ENCODE measurements at places on chromosomes 13 and 19.

DNA sequence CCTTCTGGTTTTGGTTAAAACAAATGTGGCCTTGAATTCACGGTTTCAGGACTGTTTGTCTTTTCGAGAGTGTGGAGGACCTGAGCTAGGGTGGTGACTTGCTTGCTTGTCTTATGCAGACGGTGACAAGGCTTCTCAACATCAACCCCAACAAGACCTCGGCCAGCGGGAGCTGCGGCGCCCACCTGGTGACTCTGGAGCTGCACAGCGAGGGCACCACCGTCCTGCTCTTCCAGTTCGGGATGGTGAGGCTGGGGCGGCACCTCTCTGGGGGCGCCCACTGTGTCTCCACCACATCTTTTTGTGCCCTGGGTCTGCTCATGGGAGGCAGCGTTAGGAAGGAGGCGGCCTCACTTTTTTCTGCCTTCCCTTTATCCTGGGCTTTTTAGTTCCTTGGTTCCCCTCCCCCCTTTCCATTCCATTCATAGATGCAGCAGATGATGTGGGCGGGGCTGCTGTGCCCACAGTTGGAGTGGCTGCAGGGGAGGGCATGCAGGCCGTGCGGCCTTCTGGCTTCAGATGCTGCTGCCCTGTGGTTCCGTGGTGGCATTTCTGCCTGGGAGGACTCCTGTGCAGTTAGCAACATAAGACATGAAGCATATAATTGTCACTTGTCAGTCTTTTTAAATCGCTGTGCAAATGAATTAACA lies 23.3 kb downstream of the LAMP1 start:
- no peak for DNase-seq

DNA sequence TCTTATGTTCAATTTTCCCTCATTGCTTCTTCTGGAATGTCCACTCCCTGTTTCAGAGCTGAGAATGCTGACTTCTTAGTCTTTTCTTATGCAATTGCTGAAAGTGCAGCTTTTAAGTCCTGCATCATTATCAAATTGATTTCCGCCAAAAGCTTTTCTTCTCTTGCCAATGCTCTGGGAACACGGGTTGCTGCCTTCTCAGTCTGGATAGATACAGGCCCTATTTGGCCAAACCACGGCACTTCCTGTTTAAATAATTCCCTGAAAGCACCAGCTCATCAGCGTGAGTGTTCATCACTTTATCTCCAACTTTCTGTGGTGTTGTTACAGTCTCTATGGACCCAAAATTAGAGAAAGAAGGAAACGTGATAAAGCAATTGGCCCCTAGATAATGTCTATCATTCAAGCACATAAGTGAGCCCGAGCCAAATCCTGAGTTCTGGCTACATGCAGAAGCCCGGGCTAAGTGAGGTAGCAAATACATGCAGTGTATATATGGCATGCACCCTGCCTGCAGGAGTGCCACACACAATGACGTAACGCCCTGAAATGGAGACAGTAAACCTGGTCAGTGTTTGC lies 85.7 kb downstream of the CYSLTR2 start:
- DNase-seq = no peak

GRCh38 chr19:3098515-3099346 lies 4.6 kb downstream of the GNA11 start:
- DNase-seq = no peak

GRCh38 chr19:50736338-50736737 lies 13.2 kb downstream of the CLEC11A start:
- no peak for DNase-seq

- DNase-seq = no peak
Observed at GRCh38 chr13:77386880-77387606, 60.1 kb upstream of the MYCBP2 start.

DNA sequence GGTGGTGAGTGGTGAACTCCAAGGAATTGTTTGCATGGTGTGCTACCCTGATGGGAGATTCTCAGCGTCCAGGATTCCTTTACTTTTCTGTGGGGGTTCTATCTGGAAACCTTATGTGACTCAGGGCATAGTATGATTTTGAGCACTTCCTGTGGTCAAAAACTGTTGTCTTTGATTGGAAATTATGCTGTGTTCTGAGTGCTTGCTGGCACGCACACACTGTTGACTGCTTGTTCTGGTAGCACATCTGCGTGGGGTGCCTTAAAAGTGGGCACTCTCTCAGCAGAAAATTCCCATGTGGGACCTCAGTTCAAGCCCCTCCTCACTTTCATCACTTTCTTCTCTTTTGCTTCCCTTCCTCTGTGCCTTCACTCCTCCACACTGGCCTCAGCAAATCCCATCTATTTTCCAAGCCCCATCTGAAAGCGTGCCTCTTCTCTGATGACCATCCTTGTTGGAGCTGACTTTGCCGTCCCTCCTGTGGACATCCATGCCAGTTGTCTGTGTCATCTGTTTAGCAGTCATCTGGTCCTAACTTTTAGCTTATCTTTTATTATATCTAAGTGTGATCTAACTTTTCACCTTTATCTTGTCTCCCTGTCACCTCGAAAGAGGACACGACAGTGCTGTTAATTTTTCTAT lies 56.4 kb upstream of the NPAS1 start:
- no peak for DNase-seq

DNA sequence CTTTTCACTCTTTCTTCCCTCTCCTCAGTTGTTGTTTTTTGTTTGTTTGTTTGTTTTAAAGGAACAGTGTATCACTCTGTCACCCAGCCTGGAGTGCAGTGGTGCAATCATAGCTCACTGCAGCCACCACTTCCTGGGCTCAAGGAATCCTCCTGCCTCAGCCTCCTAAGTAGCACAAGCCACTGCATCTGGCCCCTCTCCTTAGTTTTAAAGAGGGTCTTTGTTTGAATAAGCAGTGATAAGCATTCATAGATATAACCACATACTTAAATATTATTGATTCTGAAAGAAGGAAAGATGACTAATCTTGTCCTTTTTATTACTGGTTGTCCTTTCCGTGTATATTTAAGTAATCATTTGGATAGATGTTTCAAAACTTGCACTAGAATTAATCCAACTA lies 26.7 kb downstream of the ERCC5 start:
- DNase-seq = no peak

- peak; percentile 96 for DNase-seq
Observed at GRCh38 chr19:6424939-6425731, 524 bp upstream of the KHSRP start.

- no peak for DNase-seq
Observed at GRCh38 chr19:11781295-11782057, 14.7 kb downstream of the ZNF441 start.

DNA sequence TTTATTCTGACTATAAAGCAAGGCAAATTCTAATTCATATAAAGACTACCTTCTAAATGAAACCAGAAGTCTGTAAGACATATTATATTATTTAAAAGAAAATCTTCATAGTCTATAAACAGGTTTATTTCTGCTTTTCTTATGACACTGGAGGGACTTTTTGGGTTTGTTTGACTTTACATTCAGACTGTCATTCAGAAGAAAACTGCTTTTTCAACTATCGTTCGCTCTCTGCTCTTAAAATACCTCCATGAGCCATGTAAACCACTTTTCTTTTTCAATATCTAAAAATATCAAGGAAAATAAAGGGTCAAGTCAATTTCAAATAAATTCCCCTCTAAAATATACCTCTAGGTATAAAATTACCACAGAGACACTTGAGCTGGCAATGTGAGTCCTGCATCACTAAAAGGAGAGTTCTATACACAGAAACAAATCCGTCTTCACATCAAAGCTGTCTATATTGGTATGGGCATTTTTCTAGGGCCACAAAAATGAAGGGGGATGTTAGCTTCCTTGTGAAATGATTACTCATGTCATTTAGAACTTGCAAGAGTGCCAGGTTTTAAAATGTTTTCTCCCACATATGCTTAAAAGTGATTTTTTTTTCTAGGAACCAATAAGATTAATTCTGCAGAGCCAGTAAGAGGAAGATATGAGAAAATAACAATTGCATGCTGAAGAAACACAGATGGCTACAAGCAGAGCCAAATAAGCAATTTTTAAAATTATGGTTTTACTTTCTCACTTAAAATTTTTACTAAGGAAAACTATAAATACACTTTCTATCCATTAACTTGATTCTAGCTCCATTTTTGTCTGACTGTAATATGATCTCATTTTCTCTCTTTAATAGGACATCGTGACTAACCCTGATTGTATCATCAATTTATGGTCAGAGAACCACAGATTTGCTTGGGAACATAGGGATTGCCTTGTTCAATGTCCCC lies 181.8 kb downstream of the TBC1D4 start:
- no peak for DNase-seq

GRCh38 chr19:4115818-4116385 lies 8.0 kb downstream of the MAP2K2 start:
- no peak for DNase-seq

DNA sequence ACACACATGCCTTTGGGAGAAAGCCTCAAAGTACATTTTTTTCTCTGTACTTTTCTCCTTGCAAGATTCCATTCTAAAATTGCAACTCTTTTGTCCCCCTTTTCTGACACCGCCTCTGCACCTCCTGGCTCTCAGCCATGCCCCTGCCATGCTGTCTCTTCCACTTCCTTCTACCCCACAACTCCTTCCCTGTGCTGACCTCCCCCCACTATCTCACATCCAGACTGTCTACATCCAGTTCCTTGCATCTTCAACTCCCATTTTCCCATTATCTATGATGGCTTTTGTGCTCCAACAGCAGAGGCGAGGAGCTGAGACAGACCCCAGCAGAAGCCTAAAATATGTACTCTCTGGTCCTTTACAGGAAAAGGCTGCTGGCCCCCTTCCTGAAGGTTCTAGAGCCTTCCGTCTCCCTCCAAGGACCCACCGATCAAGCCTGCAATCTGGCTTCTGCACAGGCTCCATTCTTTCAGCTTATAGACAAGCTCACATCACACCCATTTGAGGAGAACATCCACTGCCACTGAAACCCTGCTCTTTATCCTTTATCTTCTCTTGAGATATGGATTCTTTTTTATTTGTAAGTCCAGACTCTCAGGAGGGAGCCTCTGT lies 50.2 kb downstream of the RFX2 start:
- DNase-seq = no peak

DNA sequence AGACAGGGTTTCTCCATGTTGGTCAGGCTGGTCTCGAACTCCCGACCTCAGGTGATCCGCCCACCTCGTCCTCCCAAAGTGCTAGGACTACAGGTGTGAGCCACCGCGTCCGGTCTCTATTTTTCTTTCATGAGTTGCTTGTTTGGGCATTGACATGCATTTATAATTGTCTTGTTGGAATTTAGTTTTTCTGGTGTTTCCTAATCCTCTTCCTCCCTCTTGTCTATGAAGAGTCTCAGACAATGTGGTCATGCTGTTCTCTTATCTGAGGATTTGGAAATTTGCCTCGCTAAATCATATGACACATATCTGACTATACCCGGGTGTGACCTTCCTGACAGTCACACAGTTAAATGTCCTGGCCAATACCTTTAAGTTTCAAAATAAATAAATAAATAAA lies 7.4 kb upstream of the CEACAM18 start:
- no peak for DNase-seq

- DNase-seq = no peak
Observed at GRCh38 chr19:45660636-45661035, 7.4 kb upstream of the GIPR start.

DNA sequence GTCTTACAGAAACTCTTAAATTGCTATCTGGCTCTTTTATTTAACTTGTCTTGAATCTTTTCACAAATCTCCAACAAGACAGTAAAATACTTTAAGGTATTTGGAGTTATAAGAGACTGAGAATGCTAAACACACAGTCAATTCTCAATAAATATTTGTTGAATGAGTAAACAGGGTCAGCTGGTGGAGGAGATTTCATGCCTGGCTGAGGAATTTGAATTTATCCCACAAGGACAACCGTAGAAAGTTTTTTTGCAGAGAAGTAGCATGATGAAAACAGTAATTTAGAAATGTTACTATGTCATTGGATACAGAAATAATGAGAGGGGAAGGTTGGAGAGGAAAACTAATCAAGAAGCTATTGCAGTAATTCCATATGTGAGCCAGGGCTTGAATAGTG lies 1223.7 kb downstream of the PCDH17 start:
- DNase-seq = no peak

- DNase-seq = no peak
Observed at GRCh38 chr13:30305456-30305970, 1.8 kb downstream of the KATNAL1 start.

DNA sequence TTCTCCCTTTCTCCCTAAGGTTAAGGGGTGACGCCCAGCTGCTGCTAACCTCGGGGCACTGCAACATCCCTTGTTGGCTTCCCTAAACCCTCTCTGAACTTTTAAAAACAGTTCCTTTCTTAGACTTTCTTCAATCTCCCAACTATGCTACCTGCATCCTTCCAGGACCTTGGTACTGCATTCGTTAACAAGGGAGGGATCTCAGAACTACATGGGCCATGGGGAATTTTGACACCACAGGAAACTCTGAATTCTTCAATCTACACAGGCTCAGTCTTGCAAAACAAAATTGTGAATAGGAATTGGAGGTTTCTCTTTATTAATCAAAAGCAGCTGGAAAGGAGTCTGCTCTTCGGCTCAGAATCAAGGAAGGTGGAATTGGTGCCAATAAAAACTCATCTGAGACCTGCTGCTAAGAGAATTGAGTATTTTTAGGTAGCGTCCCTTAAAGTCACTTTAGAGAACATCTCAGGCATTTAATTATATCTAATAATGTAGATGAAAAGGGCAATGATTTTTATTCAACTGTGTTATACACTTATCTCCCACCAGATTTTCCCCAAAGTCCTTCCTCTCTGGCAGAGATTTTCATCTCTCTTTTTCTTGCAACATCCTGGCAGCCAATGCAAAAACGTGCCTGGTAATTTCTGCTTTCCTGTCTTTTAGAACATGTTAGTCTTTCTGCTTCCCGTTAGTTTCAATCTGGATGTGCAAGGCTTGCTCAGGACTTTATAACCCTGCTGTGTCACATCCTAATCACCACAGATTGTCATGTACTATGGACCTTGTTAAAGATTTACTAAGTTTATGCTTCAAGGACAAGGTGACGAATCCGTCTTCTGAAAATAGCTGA lies 69.1 kb upstream of the SLC15A1 start:
- no peak for DNase-seq

DNA sequence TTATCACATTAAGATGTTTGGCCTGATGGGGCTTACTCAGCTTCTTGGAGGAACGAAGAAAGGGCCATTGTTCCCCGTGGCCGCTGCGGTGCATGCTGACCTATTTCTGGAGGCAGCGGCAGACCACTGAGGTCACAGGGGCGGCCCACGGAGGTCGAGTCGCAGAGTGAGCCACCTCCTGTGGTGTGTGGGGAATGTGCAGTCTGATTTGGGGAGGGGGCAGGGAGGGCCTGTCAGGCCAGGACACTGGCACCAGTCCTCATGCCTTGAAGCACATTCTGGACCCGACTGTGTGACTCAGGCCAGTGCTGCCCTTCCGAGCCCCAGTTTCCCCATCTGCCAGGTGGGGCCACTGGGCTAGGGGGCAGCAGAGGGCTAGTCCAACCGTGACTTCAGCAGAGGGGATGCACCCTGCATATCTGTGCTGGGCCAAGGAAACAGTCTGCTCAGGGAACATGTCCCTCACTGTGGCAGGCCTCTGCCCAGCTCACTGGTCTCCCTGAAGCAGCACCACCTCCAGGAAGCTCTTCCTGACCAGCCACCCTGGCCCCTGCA lies 6.3 kb downstream of the SLC7A10 start:
- DNase-seq = peak; percentile 52

- DNase-seq = no peak
Observed at GRCh38 chr13:106752584-106753170, 184.7 kb upstream of the ARGLU1 start.

GRCh38 chr13:52921194-52921593 lies 72.8 kb upstream of the PCDH8 start:
- DNase-seq = no peak
